Activated naive CD8-positive, alpha-beta T cell treated with anti-CD3 and anti-CD28 coated beads, Interleukin-2, amount 50 U/mL, for 24 hours (primary cell): ENCODE measurements at places on chromosomes 7 and 10.

- H3K4me3 ChIP-seq, result no peak overlapping the region
- no peak overlapping the region for H3K27ac ChIP-seq
- H3K4me1 ChIP-seq, result no peaks in the 10 kb centered on the region
- no peaks in the 10 kb centered on the region for H3K27me3 ChIP-seq
- DNase-seq, result no peak
These were observed 33.4 kb upstream of the AFAP1L2 start for GRCh38 chr10:114437473-114438292.

GRCh38 chr7:123024989-123025758 is 29.7 kb upstream of the TAS2R16 start:
- no peaks in the 10 kb centered on the region for H3K4me1 ChIP-seq
- no peak overlapping the region for H3K27ac ChIP-seq
- no peaks in the 10 kb centered on the region for H3K27me3 ChIP-seq
- no peak overlapping the region for H3K4me3 ChIP-seq
- no peak for DNase-seq

- no peak for DNase-seq
- no peaks in the 10 kb centered on the region for H3K27me3 ChIP-seq
- H3K4me3 ChIP-seq, result no peak overlapping the region
- H3K4me1 ChIP-seq, result no peaks in the 10 kb centered on the region
These were observed 181.2 kb downstream of the TWIST1 start for GRCh38 chr7:18936265-18936664.

GRCh38 chr10:124563320-124564040 is 101.9 kb downstream of the LHPP start:
- no peaks in the 10 kb centered on the region for H3K27me3 ChIP-seq
- H3K4me1 ChIP-seq, result no peaks in the 10 kb centered on the region
- no peak overlapping the region for H3K4me3 ChIP-seq
- H3K27ac ChIP-seq, result no peak overlapping the region

GRCh38 chr7:108002726-108003598 is at the start of gene LAMB1:
TSS of gene LAMB1 (minus strand) at chr7:108003161. CDS start at chr7:108002885, 276 bp downstream.
- peak within 1 kb of the TSS; percentile 74 for H3K4me3 ChIP-seq
- DNase-seq, result peak; percentile 19
- H3K36me3 ChIP-seq, result no peaks in the 10 kb centered on the region
- peaks cover 67% of the 10 kb centered on the region for H3K27me3 ChIP-seq
- peaks cover 15% of the 10 kb centered on the region for H3K4me1 ChIP-seq

GRCh38 chr7:26616235-26616634 is 248.2 kb downstream of the SKAP2 start:
- H3K4me1 ChIP-seq, result no peaks in the 10 kb centered on the region
- H3K27me3 ChIP-seq, result no peaks in the 10 kb centered on the region
- no peak overlapping the region for H3K4me3 ChIP-seq
- DNase-seq, result no peak

GRCh38 chr10:19302117-19302516 is 253.5 kb downstream of the MALRD1 start:
- H3K36me3 ChIP-seq, result no peaks in the 10 kb centered on the region
- H3K27ac ChIP-seq, result no peak overlapping the region
- DNase-seq, result no peak
- no peaks in the 10 kb centered on the region for H3K27me3 ChIP-seq
- H3K4me1 ChIP-seq, result no peaks in the 10 kb centered on the region

DNA sequence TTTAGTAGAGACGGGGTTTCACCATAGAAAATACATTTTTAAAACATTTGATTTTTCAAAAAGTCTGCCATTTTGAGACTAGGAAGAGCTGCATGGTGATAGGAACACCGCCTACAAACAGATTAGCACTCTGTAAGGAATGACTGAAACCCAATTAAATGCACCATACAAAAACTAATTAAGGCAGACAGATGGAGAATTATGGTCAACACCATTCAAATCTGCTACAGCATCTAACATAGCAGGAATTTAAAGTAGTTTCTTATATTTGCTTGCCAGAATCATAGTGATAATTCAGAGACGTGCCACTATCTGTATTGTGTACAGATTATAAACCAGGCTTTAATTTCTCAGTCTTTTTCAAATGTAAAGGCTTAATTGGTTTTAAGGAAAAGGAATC is 68.2 kb downstream of the ENO4 start:
- H3K27me3 ChIP-seq, result peaks cover 4% of the 10 kb centered on the region
- no peaks in the 10 kb centered on the region for H3K36me3 ChIP-seq
- no peak for DNase-seq
- no peak overlapping the region for H3K4me3 ChIP-seq
- H3K27ac ChIP-seq, result no peak overlapping the region

GRCh38 chr10:91220954-91221675 is 652 bp downstream of the PCGF5 start:
- peak; percentile 42 for DNase-seq
- H3K27ac ChIP-seq, result peak overlapping the region; percentile 82
- peaks cover 41% of the 10 kb centered on the region for H3K4me1 ChIP-seq
- H3K36me3 ChIP-seq, result peaks cover 27% of the 10 kb centered on the region
- peak overlapping the region; percentile 89 for H3K4me3 ChIP-seq

GRCh38 chr10:70169011-70169410 is 1.3 kb downstream of the SAR1A start:
- peak overlapping the region; percentile 93 for H3K27ac ChIP-seq
- H3K4me3 ChIP-seq, result peak overlapping the region; percentile 95
- H3K27me3 ChIP-seq, result no peaks in the 10 kb centered on the region
- DNase-seq, result no peak

DNA sequence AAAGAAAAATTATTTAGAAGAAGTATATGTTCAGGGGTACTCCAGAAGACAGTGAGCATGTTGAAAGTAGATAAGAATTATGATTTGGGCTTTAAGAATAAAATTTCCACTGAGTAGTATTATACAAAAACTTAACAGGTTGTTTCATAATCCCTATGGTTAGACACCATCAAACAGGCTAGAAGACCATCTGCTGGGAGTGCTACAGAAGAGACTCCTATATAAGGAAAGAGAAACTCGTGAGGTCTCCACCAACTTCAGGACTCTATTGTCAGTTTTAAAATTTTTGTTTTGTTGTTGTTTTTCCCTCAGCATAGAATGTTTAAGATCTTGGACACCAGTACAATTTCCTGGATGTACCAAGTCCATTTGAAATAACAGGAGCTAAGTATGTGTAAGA is 13.1 kb downstream of the DNAJC1 start:
- H3K27me3 ChIP-seq, result no peaks in the 10 kb centered on the region
- no peak overlapping the region for H3K27ac ChIP-seq
- peaks cover 4% of the 10 kb centered on the region for H3K36me3 ChIP-seq
- DNase-seq, result no peak

GRCh38 chr7:130888468-130888867 is 154.5 kb upstream of the KLF14 start:
- no peaks in the 10 kb centered on the region for H3K27me3 ChIP-seq
- H3K36me3 ChIP-seq, result peaks cover 67% of the 10 kb centered on the region
- no peak overlapping the region for H3K4me3 ChIP-seq
- H3K4me1 ChIP-seq, result peaks cover 62% of the 10 kb centered on the region
- no peak for DNase-seq

DNA sequence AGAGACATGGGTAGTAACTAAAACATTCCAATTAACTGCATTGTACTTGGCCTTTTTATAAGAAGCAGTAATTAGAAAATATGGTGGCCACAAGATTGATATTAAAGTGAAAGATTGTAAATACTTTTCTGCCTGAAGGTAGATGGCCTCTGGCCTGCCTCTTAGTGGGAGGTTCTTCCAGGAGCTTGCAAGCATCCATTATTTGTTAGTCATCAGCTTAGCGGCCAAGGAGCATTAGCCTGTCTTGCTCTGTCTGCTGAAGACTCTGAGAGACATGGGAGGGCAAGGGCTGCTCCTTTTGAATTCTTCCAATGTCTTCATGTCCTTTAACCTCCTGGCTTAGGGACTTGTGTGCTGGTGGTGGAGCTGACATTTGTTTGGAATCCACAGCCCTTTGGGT is 80.4 kb downstream of the TCF7L2 start:
- H3K4me1 ChIP-seq, result peaks cover 12% of the 10 kb centered on the region
- H3K36me3 ChIP-seq, result no peaks in the 10 kb centered on the region
- no peak overlapping the region for H3K4me3 ChIP-seq
- DNase-seq, result no peak
- no peak overlapping the region for H3K27ac ChIP-seq

GRCh38 chr7:63114371-63114985 is 884.2 kb upstream of the ZNF722 start:
- H3K36me3 ChIP-seq, result no peaks in the 10 kb centered on the region
- H3K27me3 ChIP-seq, result no peaks in the 10 kb centered on the region
- no peak overlapping the region for H3K27ac ChIP-seq
- no peaks in the 10 kb centered on the region for H3K4me1 ChIP-seq
- DNase-seq, result no peak

DNA sequence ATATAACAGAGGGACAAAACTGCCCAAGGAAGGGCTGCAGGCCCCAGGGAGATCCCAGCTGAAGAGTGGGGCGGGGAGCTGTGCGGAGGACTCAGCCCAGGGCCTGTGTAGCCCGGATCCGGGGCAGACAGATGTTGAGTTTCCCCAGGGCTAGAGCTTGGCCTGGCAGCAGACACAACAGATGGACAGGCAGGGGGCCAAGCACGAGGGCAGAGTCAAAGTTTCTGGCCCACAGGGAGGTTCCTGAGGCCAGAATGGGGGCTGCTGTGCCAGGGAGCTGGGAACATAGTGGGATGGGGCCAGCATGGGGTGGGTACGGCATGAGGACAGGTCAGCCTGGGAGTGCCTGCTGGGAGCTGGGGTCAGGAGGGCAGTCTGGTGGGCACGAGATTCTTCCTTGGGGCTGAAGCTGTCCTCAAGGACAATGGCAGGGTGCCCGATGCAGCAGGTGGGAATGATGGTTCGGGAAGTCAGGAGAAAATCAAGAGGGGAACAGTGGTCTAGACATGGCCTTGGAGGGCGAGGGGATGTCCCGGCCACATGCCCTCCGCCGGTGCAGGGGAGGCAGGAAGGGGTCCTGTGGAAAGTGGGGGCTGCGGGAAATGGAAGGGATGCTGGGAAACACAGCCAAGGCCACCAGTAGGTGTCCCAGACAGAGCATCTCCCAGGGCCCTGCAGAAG is 519.1 kb upstream of the FOXK1 start:
- no peak overlapping the region for H3K4me3 ChIP-seq
- H3K27me3 ChIP-seq, result no peaks in the 10 kb centered on the region
- DNase-seq, result no peak
- no peaks in the 10 kb centered on the region for H3K4me1 ChIP-seq
- H3K36me3 ChIP-seq, result no peaks in the 10 kb centered on the region
- no peak overlapping the region for H3K27ac ChIP-seq

GRCh38 chr7:38674513-38674912 is 43.3 kb upstream of the AMPH start:
- no peaks in the 10 kb centered on the region for H3K36me3 ChIP-seq
- DNase-seq, result no peak
- peaks cover 4% of the 10 kb centered on the region for H3K27me3 ChIP-seq
- H3K4me1 ChIP-seq, result no peaks in the 10 kb centered on the region

GRCh38 chr7:143514995-143515735 is 37.5 kb downstream of the TAS2R41 start:
- no peaks in the 10 kb centered on the region for H3K27me3 ChIP-seq
- H3K27ac ChIP-seq, result no peak overlapping the region
- DNase-seq, result no peak
- H3K4me1 ChIP-seq, result peaks cover 8% of the 10 kb centered on the region
- H3K36me3 ChIP-seq, result peaks cover 3% of the 10 kb centered on the region

DNA sequence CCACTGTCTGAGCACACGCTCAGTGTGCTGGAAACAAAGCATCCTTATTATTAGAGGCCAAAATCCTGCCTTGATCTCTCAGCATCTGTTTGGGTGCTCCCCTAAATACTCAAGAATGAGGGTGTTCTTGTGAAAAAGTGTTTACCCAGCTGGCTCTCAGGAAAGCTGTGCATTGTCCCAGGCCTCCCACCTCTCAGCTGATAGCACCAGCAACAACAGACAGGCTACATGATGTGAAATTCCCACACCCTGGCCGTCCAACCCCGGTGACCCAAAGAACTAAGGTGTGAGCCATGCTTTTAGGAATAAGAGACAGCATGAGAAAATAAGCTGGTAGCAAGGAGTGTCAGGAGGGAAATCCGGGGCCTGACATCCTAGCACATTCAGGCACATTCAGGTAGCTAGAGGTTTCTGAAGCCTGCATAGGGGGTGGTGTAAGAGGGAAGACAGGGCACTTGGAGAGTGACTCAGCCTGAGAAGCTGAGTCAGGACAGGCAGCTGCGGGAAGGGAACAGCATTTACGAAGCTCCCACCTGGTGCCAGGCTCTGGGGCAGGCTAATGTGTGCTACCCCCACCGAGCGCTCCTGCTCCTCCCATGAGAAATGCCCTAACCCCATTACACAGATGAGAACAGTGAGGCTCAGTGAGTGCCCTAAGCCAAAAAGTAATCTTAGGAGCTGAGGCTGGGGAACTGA is 205.6 kb downstream of the GRID1 start:
- peaks cover 1% of the 10 kb centered on the region for H3K27me3 ChIP-seq
- H3K27ac ChIP-seq, result no peak overlapping the region
- DNase-seq, result no peak

DNA sequence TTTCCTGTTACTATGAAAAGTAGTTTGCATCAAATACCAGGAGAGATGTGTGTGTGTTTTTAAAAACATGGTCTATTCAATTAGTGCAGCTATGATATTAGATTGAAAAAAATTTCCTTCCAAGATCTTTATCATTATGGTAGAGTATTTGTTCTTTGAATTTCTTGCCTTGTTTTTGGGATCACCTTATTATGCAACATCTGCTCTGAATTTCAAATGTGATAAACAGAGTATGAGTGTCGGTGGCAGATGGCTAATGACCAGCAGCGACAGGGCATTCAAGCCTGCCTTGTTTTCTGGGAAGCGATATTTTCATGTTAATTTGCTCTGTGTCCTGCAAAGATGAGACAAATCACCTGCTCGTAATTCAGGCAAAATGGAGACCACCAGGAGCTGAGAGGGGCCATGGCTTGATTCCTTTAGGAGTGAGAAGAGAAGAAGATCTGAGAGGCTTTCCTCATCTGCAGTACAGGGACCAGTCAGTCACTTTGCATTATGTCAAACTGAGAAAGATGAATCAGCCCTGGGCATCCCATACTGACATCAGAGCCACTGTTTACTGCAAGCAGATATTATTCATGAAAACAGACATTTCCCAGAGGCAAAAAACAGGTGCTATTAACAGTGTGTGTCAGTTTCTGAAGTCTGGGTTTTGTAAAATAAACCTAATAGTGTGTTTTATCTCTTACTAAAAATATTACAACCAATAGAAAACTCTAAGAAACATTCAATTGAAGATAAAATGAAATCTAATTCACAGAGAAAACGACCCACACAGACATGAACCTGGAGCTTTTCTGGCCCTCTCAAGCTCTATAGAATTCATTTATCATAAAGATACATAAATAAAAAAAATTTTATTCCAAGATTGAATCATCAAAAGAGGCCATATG is 67.6 kb downstream of the CDK6 start:
- H3K27ac ChIP-seq, result peak overlapping the region; percentile 91
- H3K27me3 ChIP-seq, result no peaks in the 10 kb centered on the region
- peak overlapping the region; percentile 48 for H3K4me3 ChIP-seq
- DNase-seq, result peak; percentile 24
- H3K36me3 ChIP-seq, result peaks cover 64% of the 10 kb centered on the region
